HepG2 (cell line): ENCODE measurements at places on chromosomes 7 and 10. TPM values are rescaled to one million over a fixed set of nuclear protein-coding genes. Genes with fewer than 3 reads are reported as not detected.

- no peaks in the 10 kb centered on the region for H3K27me3 ChIP-seq
- H3K27ac ChIP-seq = no peak overlapping the region
These were observed 544.2 kb upstream of the PHF14 start for GRCh38 chr7:10429511-10429910.

RBP4 gene
- 931 and 1,080 TPM in 2 replicates for polyA plus RNA-seq

DNA sequence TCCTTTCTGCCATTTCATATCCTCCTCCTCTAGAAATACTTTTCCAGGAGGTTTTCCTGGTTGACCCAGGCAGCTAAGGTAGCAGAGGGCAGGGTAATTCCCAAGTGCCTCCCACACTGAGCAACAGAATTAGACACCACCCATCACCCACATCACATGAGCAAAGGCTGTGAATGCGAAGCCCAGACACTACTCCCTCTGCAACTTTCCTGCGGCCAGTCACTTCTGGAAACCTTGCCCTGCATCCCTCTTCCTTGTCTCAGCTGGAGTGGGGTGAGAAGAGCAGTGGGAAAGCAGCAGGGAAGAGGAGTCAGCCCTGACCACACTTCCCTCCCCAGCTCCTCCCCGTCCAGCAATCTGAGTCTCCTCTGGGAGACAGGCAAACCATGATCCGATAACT, 15.2 kb downstream of the TMEM176B start:
- H3K27me3 ChIP-seq = no peaks in the 10 kb centered on the region; the same call in 1 of the 2 replicates
- no peak overlapping the region for H3K4me3 ChIP-seq
- no peak for DNase-seq
- peaks cover 18% of the 10 kb centered on the region for H3K4me1 ChIP-seq
- no peaks in the 10 kb centered on the region for H3K36me3 ChIP-seq

GRCh38 chr7:105389088-105389650, 448 bp upstream of the SRPK2 start:
- H3K4me1 ChIP-seq = peaks cover 29% of the 10 kb centered on the region
- peak overlapping the region; percentile 39 for H3K27ac ChIP-seq
- peak; percentile 55 for DNase-seq
- no peaks in the 10 kb centered on the region for H3K36me3 ChIP-seq

- H3K27ac ChIP-seq = no peak overlapping the region
- no peaks in the 10 kb centered on the region for H3K27me3 ChIP-seq
- DNase-seq = no peak
- H3K4me1 ChIP-seq = peaks cover 23% of the 10 kb centered on the region
- H3K4me3 ChIP-seq = no peak overlapping the region
- H3K36me3 ChIP-seq = no peaks in the 10 kb centered on the region
These were observed 164.3 kb downstream of the BAMBI start for GRCh38 chr10:28841625-28842024.
